ENCODE measurements at places on chromosomes 16 and 17.

DNA sequence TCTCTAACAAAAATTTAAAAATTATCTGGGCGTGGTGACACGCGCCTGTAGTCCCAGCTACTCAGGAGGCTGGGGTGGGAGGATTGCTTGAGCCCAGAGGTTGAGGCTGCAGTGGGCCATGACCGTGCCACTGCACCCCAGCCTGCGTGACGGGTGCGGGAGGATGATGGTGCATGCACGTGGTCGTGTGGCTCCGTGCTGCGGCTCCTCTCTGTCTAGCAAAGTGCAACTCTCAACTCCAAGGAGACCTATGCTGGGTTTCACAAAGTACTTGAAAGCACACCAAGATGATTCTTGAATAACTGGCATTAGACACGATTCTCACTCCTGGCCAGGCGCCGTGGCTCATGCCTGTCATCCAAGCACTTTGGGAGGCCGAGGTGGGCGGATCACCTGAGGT lies 25.8 kb downstream of the NXN start:
- no peak for DNase-seq

- DNase-seq: no peak
These were observed 5.4 kb upstream of the MMD start for GRCh38 chr17:55426851-55427586.

GRCh38 chr16:4944333-4945281 lies 7.7 kb upstream of the PPL start:
- DNase-seq: peak; percentile 90

GRCh38 chr17:70181376-70181775 lies 12.0 kb downstream of the KCNJ2 start:
- DNase-seq: no peak

- no peak for DNase-seq
These were observed 250.8 kb upstream of the FOXF1 start for GRCh38 chr16:86259499-86259898.

DNA sequence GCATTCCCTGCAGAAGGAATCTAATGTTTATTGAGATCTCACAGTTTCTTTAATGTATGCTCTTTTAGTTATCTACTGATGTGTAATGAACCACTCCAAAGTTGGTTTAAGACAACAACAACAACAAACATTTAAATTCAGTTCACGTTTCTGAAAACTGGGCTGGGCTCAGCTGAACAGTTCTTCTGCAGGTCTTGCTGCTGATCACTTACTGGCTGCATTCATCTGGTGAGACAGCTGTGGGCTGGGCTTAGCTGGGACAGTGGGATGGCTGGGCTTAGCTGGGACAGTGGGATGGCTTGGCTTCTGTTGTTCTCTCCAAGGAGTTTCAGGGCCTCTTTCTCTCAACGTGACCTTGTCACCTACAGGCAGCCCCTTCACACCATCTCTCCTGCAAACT lies 544.3 kb upstream of the CDH5 start:
- no peak for DNase-seq

GRCh38 chr16:86436466-86437185 lies 73.7 kb upstream of the FOXF1 start:
- no peak for DNase-seq

DNA sequence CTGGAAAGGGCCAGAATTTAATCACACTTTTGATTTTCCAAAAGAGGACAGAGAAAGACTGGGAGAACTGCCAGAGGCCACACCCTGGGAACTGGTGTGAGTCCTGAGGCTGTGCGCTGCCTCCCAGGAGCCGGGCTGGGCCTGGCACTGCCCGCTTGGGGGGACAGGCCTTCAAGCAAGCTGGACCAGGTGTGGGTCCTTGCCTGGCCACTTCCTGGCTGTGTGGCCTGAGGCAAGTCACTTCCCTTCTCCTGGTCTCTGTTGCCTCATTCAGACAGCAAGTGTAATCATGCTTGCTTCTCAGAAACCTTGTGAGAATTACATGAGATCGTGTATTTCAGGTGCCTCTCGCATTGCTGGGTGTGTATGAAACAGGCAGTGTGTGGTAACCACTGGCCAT lies 143.0 kb downstream of the SNX29 start:
- DNase-seq: peak; percentile 55

DNA sequence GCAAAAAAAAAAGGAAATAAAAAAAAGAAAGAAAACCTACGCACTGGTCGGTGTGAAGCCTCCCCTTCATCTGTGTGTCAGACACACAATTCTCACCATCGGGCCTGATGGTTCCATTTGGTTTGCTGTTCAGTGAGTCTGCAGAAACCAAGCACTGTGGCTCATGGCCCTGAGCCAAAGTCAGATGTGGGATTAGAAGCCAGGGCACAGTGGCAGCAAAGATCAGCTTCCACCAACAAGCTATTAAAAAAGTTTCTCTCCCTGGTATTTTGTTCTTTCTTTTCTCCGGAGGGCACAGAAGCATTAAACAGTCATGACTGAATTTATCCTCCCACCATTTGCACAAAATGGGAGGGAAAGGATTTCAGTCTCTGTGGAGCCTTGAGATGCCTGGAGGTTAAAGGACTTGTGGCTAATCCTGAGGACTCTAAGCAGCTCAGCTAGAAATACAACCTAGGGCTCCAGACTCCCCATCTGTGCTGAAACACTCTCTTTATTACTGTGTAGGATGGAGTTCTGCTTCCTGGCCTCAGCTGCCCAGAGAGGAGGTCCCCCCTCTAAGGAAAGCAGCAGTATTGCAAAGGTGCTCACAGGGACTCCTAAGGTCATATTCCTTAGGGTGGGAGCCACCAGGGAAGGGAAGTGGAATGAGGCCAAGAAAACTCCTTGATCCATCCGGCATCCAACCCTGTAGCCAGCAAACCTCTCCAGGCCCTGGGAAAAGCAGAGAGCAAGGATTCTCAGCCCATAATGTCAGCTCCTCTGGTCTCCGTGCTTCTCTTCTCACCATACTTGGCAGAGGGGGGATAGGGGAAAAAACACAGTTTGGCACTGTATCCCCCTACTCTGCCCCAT lies 28.2 kb downstream of the SLC39A11 start:
- no peak for DNase-seq

DNA sequence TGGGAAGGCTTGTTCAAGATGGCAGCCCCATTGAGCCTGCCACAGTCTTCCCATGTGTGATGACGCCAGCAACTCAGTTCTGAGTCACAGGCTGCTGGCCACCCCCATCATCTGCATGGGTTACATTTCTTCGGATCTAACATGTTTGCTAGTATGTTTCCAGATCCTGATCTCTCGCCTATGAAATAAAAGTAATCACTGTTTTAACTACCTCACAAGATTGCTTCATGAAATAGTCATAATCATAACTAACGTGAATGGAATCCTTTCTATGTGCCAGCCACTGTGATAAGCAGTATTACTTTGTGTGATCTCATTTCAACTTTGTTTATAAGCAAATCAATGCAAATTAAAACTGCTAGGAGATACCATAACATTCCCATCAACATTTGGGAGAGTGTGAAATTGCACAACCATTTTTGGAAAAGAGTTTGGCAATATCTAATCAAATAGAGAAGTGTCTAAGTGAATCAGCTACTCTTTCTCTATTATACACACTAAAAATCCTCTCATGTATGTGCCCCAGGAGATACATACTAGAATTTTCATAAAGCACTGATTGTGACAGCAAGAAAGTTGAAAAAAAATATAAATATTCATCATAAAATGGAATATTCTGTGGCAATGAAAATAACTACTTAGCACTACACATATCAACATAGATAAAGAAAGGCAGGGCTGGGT lies 300.2 kb upstream of the IRX5 start:
- no peak for DNase-seq

GRCh38 chr17:10046786-10047785 lies 142.0 kb upstream of the RCVRN start:
- no peak for DNase-seq

DNA sequence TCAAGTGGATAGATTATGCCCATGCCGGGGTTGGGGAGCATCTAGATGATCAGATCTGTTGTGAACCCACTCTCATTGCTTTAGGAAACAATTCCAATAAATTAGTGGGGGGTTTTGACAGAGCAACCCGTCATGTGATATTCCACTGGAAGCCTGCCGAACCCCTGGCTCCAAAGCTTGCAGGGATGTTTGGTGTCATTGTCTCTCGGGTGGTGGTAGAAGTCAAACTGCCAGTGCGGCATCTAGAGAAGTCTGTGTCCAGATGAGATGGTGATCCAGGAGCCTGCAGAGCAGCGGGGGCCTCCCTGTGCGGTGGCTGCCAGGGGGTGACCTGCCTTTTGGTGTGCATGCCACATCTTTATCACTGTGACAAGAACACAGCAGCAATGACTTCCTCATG lies 91.7 kb downstream of the SHISA6 start:
- DNase-seq: no peak

- DNase-seq: no peak
These were observed 2.1 kb downstream of the SKA2 start for GRCh38 chr17:59152925-59153324.

DNA sequence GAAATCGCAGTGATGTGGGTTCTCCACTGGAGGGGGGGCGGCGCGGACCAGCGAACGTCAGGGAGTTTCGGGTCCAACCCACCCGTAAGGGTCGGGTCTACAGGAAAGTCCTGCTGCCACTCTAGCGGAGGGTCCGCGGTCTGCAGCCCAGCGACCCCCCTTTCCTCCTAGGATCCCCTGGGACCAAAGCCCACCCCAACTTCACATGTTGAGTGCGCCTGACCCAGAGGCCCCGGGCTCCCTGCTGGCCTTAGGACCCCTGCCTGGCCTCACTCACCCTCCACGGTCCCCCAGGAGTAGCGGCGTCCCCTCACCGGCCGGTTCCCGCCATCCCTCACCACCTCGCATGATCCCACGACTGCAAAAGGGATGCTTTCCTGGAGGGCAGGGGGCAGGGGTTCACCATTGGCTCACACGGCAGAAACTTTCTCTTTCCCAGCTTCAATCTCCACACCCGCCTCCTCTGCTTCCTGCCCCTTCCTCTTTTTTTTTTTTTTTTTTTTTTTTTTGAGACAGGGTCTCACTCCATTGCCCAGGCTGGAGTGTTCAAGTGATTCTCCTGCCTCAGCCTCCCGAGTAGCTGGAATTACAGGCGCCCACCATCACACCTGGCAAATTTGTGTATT lies 3.1 kb downstream of the SEPTIN1 start:
- no peak for DNase-seq

- peak; percentile 33 for DNase-seq
These were observed 24.0 kb downstream of the CCR7 start for GRCh38 chr17:40541060-40541872.

- DNase-seq: peak; percentile 86
These were observed 1.4 kb downstream of the PHF23 start for GRCh38 chr17:7237761-7238419.

GRCh38 chr17:6502871-6503509 lies 53.4 kb downstream of the PITPNM3 start:
- no peak for DNase-seq

GRCh38 chr16:23836404-23837311 lies 875 bp downstream of the PRKCB start:
- DNase-seq: no peak

GRCh38 chr17:1764284-1764683 lies 2.4 kb downstream of the SERPINF1 start:
- DNase-seq: peak; percentile 89

DNA sequence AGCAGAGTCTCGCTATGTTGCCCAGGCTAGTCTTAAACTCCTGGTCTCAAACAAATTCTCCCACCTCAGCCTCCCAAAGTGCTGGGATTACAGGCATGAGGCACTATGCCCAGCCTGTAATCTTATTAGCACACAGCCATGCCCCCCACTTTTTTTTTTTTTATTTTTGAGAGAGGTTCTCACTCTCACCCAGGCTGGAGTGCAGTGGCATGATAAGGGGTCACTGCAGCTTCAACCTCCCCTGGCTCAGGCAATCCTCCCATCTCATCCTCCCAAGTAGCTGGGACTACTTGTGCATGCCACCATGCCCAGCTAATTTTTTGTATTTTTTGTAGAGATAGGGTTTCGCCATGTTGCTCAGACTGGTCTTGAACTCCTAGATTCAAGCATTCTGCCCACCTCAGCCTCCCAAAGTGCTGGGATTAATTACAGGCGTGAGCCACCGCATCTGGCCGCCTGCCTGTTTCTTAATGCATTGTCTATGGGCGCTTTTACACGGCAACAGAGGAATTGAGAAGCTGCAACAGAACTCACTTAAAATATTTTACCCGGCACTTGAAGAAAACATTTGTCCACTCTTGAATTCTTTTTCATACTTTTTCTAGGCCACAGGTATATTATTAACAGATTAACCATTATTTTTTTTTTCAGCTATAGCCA lies 8.8 kb upstream of the CEP20 start:
- no peak for DNase-seq

- no peak for DNase-seq
These were observed 145.0 kb downstream of the RAB11FIP4 start for GRCh38 chr17:31536451-31536850.

GRCh38 chr17:61318684-61319098 lies 81.0 kb upstream of the TBX2 start:
- no peak for DNase-seq

GRCh38 chr16:16062023-16062937 lies 112.9 kb downstream of the ABCC1 start:
- DNase-seq: no peak

GRCh38 chr16:56067406-56067805 lies 123.9 kb upstream of the GNAO1 start:
- DNase-seq: no peak

GRCh38 chr16:79758615-79759346 lies 158.2 kb upstream of the MAF start:
- DNase-seq: no peak

DNA sequence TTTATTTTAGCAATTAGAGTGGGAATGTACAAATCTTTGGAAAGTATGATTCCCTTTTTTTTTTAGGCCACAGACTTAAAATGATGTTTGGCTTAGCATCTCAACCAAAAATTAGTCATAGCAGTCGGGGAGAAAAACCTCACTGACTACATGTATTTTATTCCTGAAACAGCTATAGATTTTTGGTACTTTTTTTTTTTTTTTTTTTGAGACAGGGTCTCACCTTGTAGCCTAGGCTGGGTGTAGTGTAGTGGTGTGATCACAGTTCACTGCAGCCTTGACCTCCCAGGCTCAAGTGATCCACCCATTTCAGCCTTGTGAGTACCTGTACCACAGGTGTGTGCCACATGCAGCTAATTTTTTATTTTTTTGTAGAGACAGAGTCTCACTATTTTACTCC lies 23.4 kb downstream of the RNFT1 start:
- no peak for DNase-seq

- DNase-seq: no peak
These were observed 231.8 kb downstream of the MAP2K4 start for GRCh38 chr17:12252462-12252861.

GRCh38 chr16:17367036-17367435 lies 103.7 kb downstream of the XYLT1 start:
- no peak for DNase-seq

DNA sequence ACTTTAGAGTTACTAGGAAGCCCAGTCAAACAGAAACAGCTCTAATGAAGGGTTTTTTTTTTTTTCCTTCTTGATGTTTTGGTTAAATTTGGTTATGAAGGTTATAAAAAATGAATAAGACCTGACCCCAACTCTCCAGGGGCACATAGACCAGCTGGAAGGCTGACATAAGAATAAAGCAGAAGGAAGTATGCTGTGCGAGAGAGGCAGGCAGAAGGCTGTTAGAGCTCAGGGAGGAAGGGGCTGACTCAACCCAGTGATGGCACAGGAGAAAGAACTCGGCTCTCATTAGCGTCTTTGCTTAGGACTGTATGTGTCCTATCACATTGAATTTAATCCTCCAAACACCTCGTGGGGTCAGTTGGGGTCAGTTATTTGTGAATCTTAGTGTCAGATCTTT lies 474.6 kb downstream of the PMP22 start:
- no peak for DNase-seq
